Keratinocyte (primary cell): ENCODE measurements at places on chromosomes 16 and 17.

DNA sequence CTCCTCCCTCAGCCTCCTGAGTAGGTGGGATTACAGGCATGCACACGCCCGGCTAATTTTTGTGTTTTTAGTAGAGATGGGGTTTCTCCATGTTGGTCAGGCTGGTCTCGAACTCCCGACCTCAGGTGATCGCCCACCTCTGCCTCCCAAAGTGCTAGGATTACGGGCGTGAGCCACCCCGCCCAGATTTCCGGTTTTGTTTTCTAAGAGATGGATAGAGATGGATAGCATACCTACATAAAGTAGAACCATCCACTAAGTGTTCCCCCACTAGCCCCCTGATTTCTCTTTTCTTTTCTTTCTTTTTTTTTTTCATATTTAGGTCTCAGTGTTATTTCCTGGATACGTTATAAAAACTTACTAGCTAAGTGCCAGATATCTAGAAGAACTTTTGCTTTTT lies 2.0 kb downstream of the WSB1 start:
- DNase-seq = no peak

DNA sequence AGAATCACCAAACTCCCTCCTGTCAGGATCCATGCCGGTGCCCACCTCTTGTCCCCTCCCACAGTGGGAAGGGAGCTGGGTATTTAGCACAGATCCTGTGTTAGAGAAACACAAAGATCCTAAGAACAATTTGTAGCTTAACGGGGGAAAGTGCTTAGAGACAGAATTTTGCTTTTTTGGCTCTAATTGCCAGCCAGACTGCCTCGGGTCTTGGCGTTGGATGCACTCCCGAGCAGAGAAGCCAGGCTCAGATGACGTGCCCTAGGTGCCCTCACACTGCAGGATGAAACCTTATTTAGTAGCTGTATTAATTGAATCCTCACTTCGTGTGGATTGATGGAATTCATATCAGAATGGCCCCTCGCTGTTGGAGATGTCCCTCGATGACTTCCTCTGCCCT lies 22.5 kb upstream of the MAF start:
- no peak for DNase-seq

- DNase-seq = no peak
These were observed 126.3 kb upstream of the IRX3 start for GRCh38 chr16:54412777-54413455.

- peak; percentile 52 for DNase-seq
These were observed 17.0 kb downstream of the CRYM start for GRCh38 chr16:21260870-21261791.

DNA sequence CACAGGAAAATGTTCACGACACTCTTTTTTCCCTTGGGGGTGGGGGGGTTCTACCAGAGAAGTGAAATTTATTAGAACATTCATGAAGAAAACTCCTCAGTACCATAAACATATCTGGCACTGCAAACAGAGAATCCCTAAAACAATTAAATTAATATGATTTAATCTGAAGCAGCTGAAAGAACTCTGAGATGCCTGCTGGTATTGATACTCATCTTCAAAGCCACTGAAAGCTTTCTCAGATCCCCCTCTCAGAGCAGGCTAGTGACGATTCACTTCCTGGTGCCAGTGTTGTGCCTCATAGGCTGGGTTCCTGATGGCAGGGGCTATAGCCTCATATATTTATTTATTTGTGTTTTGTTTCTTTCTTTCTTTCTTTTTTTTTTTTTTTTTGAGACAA lies 52.7 kb downstream of the MYH10 start:
- DNase-seq = no peak

DNA sequence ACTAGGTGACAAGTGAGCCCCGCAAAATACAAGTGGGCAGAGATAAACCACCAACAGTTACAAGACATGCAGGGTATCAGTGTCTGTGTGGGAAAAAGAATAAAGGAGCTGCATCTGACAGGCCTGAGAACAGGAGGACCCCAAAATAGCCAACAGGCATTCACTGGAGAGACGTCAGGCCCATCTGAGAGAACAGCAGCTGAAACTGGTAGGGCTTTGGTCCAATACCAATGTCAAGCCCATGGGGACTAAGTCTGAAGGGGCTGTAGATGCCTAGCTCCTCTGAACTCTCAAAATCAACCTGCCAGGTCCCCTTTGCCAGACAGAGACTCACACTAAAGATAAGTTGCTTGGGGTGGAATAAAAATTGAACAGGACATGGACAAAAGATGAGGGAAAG lies 30.5 kb upstream of the TANC2 start:
- DNase-seq = no peak

DNA sequence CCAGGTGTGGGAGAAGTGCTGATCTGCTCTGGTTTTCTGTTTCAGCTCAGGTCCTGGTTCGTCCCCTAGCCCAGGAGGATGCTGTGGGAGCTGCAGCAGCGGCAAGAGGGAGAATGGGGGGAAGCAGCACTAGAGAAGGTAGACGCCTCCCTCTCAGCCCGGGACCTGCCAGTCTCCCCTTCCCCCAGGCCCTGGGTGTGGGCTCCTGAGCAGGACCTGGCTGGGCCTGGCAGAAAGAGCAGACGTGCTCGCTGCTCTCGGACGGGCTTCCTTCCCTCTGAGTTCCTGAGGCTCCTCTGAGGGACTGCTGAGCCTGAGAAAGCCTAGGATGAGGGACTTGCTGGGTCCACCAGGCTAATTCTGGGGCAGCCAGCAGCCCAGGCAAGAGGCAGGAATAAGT lies 3.1 kb downstream of the PRCD start:
- no peak for DNase-seq

DNA sequence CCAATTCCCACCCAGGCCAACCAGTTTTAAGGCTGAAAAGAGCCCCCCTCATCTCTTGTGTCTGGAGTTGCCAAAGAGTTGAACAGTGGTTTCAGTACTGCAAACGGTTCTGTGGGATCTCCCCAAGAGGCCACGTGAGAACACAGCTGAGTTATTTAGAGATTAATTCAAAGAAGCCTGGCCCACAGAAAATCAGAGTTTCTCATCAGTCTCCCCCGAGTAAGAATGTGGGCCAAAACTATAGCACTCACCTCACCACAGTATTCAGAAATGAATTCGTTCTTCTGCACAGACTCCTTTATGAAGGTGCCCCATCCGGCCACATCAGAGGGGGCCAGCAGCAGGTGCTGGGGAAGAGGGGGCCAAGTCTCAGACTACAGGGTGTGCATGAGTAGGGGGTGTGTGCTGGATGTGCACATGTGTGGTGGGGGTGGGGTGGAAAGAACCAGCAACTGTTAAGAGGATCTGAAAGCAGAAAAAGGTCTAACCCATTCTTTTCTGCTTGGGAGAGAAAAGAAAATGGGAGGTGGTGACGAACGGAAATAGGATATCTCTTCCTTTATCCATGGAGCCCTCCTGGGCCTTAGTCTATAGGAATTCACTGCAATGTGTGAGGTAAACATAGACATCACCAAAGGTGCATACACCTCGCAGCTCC lies 22.6 kb downstream of the CNTNAP1 start:
- DNase-seq = no peak

GRCh38 chr16:80852261-80852872 lies 48.0 kb upstream of the CDYL2 start:
- no peak for DNase-seq

DNA sequence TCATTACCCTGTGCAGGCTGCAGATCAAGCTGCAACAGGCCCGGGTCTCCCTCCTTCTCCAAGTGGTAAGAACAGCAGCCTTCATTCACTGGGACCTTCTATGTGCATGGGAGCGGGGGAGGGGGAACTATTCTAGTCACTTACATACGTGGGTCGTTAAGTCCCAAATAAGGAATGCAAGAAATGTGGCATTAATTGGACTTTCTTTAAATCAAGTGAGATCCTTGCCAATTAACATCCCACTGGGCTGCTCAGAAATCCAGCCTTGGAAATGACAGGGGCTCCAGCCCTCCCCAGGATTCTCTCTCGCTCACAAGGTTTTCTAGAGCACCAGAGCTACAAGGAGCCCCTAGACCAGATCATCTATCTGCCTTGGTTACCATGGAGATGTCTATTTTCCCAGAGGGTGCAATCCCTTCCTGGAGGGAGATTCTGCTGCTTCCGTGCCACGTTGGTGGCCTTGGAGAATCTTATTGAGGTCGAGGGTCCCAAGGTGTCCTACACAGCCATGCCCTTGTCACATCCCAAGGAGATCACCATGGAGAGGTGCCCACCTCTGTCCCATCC lies 5.2 kb upstream of the EIF1 start:
- no peak for DNase-seq

DNA sequence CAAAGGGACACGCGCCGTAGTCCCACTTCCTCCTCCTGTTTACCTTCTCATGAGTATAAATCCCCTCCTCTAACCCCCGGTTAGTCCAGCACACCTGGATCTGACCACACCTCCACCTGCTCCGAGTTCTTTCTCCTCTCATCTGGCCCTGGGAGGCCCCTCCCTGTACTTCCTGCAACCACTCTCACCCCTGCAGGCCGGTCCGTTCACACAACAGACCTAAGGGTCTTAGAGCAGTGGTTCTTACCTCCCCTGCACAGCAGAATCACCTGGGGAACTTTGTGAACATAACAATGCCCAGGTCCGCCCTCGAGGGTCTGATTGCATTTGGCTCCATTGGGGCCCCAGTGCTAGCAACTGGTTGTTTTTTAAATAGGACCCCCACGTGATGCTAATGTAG lies 24.8 kb downstream of the TMEM114 start:
- no peak for DNase-seq

GRCh38 chr16:47523342-47524006 lies 62.3 kb downstream of the PHKB start:
- no peak for DNase-seq

DNA sequence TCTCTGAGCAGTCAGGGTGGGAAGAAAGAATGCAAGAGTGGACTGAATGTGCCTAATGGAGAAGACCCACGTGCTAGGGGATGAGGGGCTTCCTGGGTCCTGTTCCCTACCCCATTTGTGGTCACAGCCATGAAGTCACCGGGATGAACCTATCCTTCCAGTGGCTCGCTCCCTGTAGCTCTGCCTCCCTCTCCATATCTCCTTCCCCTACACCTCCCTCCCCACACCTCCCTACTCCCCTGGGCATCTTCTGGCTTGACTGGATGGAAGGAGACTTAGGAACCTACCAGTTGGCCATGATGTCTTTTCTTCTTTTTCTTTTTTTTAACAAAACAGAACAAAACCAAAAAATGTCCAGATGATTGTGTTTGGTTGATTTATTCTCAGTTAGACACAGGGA lies 14.1 kb downstream of the IGFBP4 start:
- no peak for DNase-seq

- DNase-seq = no peak
These were observed 43.2 kb downstream of the C16orf82 start for GRCh38 chr16:27109666-27110523.

DNA sequence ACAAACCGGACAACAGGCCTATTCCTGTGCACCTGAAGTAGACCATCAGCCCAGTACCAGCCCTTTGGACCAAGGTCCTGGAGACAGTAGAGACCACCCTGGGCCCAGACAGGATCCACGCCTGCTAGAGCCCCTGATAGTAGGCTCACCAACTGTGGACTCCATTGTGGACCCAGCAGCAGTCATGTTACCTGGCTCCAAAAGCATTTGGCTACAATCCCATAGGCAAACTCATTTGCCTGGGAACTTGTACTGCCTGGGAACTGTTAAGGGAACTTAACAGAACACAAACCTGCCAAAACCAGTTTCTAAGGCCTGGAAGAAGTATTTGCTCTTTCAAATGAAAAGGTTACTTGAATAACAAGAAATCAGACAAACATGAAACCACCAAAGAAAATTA lies 10.0 kb upstream of the ACSM1 start:
- DNase-seq = no peak

DNA sequence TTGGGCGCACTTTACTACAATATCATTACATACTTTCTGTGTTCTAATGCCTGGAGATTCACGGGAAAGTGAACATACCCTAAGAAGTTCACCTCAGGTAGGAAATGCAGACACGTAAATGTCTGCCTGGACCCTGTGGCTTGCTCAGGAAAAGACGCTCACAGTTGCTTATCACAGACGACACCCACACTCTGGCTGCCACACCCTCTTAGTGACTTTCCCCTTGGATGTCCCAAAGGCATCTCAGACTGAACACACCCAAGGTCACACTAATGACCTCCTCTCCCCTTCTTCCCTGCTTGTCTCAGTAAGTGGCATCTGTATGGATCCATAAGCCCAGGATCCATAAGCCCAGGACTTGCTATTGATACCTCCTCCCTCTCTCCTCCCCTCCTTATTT lies 32.6 kb downstream of the CDRT15 start:
- no peak for DNase-seq
